Activated T-helper 17 cell treated with anti-CD3 and anti-CD28 coated beads, Interleukin-2, amount 50 U/mL, for 72 hours (primary cell): ENCODE measurements at places on chromosomes 1 and 21.

- no peaks in the 10 kb centered on the region for H3K4me1 ChIP-seq
- H3K4me3 ChIP-seq, result no peak overlapping the region
- H3K36me3 ChIP-seq, result no peaks in the 10 kb centered on the region
- H3K27ac ChIP-seq, result no peak overlapping the region
- no peaks in the 10 kb centered on the region for H3K27me3 ChIP-seq
These were observed 107.5 kb upstream of the HOOK1 start for GRCh38 chr1:59707178-59707791.

GRCh38 chr1:186896211-186896610 is 67.5 kb downstream of the PLA2G4A start:
- no peak for ATAC-seq
- H3K4me1 ChIP-seq, result peaks cover 6% of the 10 kb centered on the region

DNA sequence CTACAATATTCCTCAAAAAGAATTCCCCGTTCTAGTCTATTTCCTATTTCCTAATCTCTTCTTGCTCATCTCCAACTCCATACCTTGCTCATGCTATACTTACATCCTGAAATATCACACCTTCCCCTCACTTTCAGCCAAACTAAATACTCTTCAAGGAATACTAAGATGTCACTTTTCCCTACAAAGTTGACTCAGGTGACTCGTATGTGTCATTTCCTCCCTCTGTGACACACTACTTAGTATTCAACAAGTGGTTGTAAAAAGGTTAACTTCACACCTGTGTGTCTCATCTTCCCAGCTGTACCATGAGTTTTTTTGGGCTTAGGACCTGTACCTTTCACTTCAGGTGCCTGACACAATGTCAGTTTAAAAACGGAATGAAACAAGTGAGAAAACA is 81.9 kb upstream of the LBR start:
- H3K27ac ChIP-seq, result no peak overlapping the region
- ATAC-seq, result peak; percentile 78
- H3K4me1 ChIP-seq, result peaks cover 4% of the 10 kb centered on the region
- no peak overlapping the region for H3K4me3 ChIP-seq
- H3K27me3 ChIP-seq, result peaks cover 7% of the 10 kb centered on the region

DNA sequence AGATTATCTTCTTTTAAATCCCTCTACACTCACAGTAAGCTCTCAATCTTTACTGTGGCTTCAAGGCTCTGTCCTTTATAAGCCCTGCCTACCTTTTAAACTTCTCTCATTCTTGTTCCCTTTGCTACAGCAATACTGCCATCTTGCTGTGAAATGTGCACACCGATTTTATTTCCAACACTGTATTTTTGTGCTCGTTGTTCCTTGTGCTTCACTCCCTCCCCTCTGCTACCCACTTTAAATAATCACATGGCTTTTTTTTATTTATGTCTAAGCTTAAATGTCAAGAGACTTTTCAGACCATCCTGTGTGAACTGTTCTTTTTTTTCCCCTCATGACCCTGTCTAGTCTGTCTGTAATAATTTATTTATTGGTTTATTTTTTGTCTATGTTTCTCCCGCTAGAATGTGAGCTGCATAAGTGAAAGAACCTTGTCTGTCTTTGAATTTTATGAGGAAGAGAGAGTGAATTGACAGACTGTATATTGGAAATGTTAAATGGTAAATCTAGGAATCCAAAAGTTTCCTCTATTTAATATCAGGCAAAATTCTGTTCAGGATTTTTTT is 45.7 kb downstream of the ABCD3 start:
- no peak overlapping the region for H3K4me3 ChIP-seq
- no peak overlapping the region for H3K27ac ChIP-seq
- peaks cover 68% of the 10 kb centered on the region for H3K36me3 ChIP-seq
- no peaks in the 10 kb centered on the region for H3K4me1 ChIP-seq
- no peak for ATAC-seq
- H3K27me3 ChIP-seq, result no peaks in the 10 kb centered on the region

- H3K36me3 ChIP-seq, result no peaks in the 10 kb centered on the region
- H3K4me3 ChIP-seq, result no peak overlapping the region
- H3K27me3 ChIP-seq, result peaks cover 14% of the 10 kb centered on the region
- H3K27ac ChIP-seq, result no peak overlapping the region
These were observed 9.5 kb downstream of the SLC45A3 start for GRCh38 chr1:205670611-205671430.

GRCh38 chr21:42467140-42467983 is 28.7 kb downstream of the RSPH1 start:
- no peak overlapping the region for H3K4me3 ChIP-seq
- peaks cover 31% of the 10 kb centered on the region for H3K4me1 ChIP-seq
- no peaks in the 10 kb centered on the region for H3K27me3 ChIP-seq
- H3K36me3 ChIP-seq, result no peaks in the 10 kb centered on the region
- no peak for ATAC-seq
- H3K27ac ChIP-seq, result no peak overlapping the region

- peak; percentile 56 for ATAC-seq
- peak overlapping the region; percentile 73 for H3K4me3 ChIP-seq
- H3K4me1 ChIP-seq, result peaks cover 16% of the 10 kb centered on the region
- peaks cover 40% of the 10 kb centered on the region for H3K27me3 ChIP-seq
- no peaks in the 10 kb centered on the region for H3K36me3 ChIP-seq
These were observed 1.2 kb downstream of the GPR88 start for GRCh38 chr1:100538913-100539835.

GRCh38 chr1:204658295-204658694 is 27.2 kb downstream of the LRRN2 start:
- H3K27ac ChIP-seq, result no peak overlapping the region
- H3K36me3 ChIP-seq, result no peaks in the 10 kb centered on the region
- peaks cover 19% of the 10 kb centered on the region for H3K27me3 ChIP-seq
- H3K4me3 ChIP-seq, result no peak overlapping the region

- no peaks in the 10 kb centered on the region for H3K36me3 ChIP-seq
- peak; percentile 93 for ATAC-seq
- H3K4me3 ChIP-seq, result no peak overlapping the region
- H3K27ac ChIP-seq, result peak overlapping the region; percentile 27
These were observed 48.4 kb downstream of the COLGALT2 start for GRCh38 chr1:183989078-183989577.

DNA sequence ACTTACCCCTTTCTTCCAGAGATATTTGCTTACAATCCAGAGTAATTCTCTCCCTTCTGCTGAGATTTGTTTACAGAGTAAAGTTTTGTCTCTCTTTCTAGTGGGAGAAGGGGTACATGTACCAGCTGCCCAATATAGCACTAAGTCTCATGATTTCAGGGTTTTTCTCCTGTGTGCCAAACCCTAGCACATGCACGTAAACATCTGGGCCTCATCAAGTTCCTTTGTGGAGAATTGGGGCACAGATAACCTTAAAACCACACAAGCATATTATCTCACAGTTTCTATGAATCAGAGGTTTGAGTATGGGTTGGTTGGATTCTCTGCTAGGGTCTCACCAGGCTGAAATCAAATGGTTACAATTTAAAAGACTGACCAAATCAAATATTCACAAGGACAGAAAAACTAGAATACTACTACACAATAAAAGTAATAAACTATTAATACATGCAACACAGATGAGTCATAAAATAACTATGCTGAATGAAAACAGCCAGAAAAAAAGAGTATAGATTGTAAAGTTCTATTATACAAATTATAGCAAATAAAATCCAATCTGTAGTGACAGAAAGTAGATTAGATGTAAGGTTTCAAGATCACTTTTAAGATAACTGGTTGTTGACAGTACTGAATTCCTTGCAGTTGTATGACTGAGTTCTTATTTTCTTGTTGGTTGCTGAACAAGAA is 347.4 kb upstream of the PTBP2 start:
- no peaks in the 10 kb centered on the region for H3K36me3 ChIP-seq
- ATAC-seq, result no peak
- no peak overlapping the region for H3K4me3 ChIP-seq
- no peak overlapping the region for H3K27ac ChIP-seq
- no peaks in the 10 kb centered on the region for H3K4me1 ChIP-seq
- no peaks in the 10 kb centered on the region for H3K27me3 ChIP-seq

GRCh38 chr21:28737674-28738419 is 254.8 kb downstream of the LTN1 start:
- no peaks in the 10 kb centered on the region for H3K27me3 ChIP-seq
- H3K4me1 ChIP-seq, result peaks cover 8% of the 10 kb centered on the region
- H3K27ac ChIP-seq, result no peak overlapping the region
- H3K36me3 ChIP-seq, result no peaks in the 10 kb centered on the region
- no peak for ATAC-seq
- no peak overlapping the region for H3K4me3 ChIP-seq

- H3K36me3 ChIP-seq, result no peaks in the 10 kb centered on the region
- H3K27me3 ChIP-seq, result peaks cover 27% of the 10 kb centered on the region
- H3K4me3 ChIP-seq, result no peak overlapping the region
- no peaks in the 10 kb centered on the region for H3K4me1 ChIP-seq
- no peak overlapping the region for H3K27ac ChIP-seq
- no peak for ATAC-seq
These were observed 67.3 kb downstream of the LAMC1 start for GRCh38 chr1:183090391-183091006.

DNA sequence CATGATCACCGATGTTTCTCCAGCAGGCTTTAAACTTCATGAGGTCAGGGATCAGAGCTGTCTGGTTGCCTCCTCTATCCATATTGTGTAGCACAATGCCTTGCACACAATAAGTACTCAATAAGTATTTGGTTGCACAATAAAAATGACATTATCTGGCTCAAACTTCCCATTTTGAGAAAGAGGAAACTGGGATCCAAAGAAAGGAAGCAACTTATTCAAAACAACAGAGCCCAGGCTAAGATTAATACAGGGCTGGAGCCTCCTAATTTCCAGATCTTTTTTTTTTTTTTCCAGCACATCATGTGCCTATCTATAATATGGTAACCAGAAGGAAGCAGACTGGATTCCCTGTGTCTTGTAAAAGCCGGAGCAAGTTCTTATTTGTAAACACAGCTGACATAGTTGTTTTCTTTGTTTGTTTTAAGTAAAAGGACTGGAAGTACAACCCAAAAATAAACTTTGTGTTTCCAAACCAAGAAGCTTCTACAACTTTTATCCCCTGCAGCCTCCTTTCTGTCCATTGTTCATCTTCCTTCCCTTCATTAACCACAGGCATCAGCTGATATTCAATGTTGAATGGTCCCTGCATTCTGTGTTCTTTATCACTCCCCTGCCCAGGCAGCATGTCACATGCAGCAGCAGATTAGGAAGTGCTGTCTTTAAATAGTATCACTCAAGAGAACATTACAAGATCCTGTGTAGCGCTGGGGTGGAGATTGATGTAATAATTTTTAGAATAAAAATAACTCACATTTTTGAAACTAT is 71.2 kb upstream of the HOOK1 start:
- H3K4me1 ChIP-seq, result no peaks in the 10 kb centered on the region
- H3K27ac ChIP-seq, result no peak overlapping the region
- no peak overlapping the region for H3K4me3 ChIP-seq
- ATAC-seq, result no peak
- H3K36me3 ChIP-seq, result no peaks in the 10 kb centered on the region

GRCh38 chr1:232426801-232427200 is 203.1 kb downstream of the SIPA1L2 start:
- no peak overlapping the region for H3K27ac ChIP-seq
- no peaks in the 10 kb centered on the region for H3K4me1 ChIP-seq

GRCh38 chr1:177779166-177779965 is 190.5 kb downstream of the SEC16B start:
- no peaks in the 10 kb centered on the region for H3K27me3 ChIP-seq
- ATAC-seq, result no peak
- H3K36me3 ChIP-seq, result no peaks in the 10 kb centered on the region
- H3K4me1 ChIP-seq, result no peaks in the 10 kb centered on the region
- H3K4me3 ChIP-seq, result no peak overlapping the region

DNA sequence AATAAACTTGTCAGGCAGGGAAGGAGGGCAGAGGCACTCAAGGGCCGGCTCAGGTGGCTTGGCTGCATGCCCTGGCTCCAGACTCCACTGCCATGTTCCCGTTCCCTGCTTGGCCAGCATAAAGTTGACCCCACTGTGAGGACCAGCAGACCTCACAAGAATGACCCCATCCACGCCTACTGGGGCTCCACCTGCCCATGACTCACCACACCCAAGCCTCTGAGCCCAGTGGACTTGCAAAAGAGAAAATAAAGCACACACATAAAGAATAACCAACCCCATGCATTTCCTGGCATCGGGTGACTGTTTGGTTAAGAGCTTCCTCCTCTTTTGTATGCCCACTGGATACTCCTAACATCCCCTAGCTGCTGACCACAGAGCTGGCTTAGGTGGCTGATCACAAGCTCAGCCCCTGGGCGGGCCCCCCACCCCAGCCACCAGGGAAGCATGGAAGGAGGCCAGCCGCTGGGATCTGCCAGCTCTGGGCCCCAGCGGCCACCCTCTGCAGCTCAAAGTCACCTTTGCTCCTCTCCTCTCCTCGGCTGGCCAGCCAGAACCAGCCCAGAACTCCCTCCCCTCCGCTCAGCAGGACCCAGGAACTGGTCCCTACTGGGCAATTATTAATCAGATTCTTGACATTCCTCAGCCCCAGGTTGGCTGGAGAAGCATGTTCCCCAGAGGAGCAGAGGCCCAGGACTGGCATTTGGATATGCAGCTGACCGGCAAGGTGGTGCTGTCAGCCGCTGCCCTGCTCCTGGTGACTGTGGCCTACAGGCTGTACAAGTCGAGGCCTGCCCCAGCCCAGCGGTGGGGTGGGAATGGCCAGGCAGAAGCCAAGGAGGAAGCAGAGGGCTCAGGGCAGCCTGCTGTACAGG is at the start of gene KLHDC7A:
Gene KLHDC7A, plus strand, starts transcription at position 616 of the 875 bp plus-strand sequence. Its CDS starts 52 bp downstream, at position 668.
- H3K27ac ChIP-seq, result no peak within 1 kb of the TSS
- H3K4me1 ChIP-seq, result no peaks in the 10 kb centered on the region
- H3K36me3 ChIP-seq, result no peaks in the 10 kb centered on the region
- H3K4me3 ChIP-seq, result no peak within 1 kb of the TSS
- peaks cover 10% of the 10 kb centered on the region for H3K27me3 ChIP-seq

DNA sequence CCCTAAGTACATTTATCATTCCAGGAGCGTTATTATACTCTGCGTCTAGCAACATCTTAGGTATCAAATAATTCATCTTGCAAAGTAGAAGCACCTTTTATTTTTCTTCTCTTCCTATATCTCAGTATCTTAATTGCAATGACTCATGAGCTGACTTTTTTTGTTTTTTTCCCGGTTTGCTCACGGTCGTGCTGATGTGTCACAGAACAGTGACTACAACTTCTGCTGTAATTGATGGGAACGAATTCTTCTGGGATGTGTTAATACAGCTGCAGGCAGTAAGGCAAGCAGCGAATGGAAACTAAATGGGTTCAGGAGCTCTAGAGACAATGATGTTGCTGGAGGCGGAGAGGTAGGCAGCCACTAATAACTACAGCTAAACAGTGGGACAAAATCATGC is 89.8 kb upstream of the TMPRSS15 start:
- H3K4me1 ChIP-seq, result no peaks in the 10 kb centered on the region
- no peaks in the 10 kb centered on the region for H3K36me3 ChIP-seq
- no peaks in the 10 kb centered on the region for H3K27me3 ChIP-seq
- no peak overlapping the region for H3K27ac ChIP-seq
- H3K4me3 ChIP-seq, result no peak overlapping the region

GRCh38 chr1:206575165-206575893 is 36.9 kb downstream of the EIF2D start:
- peaks cover 100% of the 10 kb centered on the region for H3K36me3 ChIP-seq
- peaks cover 84% of the 10 kb centered on the region for H3K4me1 ChIP-seq
- peak overlapping the region; percentile 84 for H3K4me3 ChIP-seq
- no peaks in the 10 kb centered on the region for H3K27me3 ChIP-seq
- ATAC-seq, result peak; percentile 17

- H3K4me1 ChIP-seq, result peaks cover 18% of the 10 kb centered on the region
- no peak for ATAC-seq
- H3K27ac ChIP-seq, result no peak overlapping the region
- no peaks in the 10 kb centered on the region for H3K36me3 ChIP-seq
- H3K4me3 ChIP-seq, result no peak overlapping the region
These were observed 34.8 kb downstream of the RIMS3 start for GRCh38 chr1:40630488-40631223.
